Activated CD8-positive, alpha-beta T cell treated with anti-CD3 and anti-CD28 coated beads, Interleukin-2, amount 10 ng/mL, durations not matched to agents 7 days and 5 days (primary cell): ENCODE measurements at places on chromosomes 16 and 17.

GRCh38 chr17:81448950-81449349, 53.7 kb downstream of the BAHCC1 start:
- no peak overlapping the region for H3K27ac ChIP-seq
- H3K4me3 ChIP-seq: no peak overlapping the region
- no peaks in the 10 kb centered on the region for H3K36me3 ChIP-seq
- no peak for DNase-seq

DNA sequence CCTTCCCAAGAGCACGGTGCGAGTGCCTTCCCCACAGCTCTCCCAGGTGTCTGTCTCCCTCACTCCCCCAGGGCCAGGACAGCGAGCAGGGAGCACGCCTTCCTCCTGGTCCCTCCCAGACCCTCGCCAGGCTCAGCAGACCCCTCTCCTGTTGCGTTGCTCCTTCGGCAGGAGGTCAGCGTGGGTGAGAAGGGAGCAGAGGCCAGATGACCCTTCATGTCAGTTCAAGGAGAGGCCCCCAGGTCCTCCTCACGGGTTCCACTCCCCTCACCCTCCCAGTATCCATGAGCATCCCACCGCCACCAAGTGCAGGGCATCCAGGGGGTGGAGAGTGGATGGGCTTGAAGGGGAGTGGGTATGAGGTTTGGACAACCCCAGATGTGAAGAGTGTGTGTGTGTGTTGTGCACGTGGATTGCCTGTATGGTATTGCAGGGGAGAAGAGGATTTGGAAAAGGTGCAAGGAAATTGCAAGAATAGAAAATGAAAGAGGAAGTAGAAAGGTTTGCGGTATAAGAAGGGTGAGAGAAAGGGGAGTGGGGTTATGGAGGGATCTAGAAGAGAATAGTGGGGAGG, 17.7 kb downstream of the SGCA start:
- peak overlapping the region; percentile 79 for H3K27ac ChIP-seq
- no peaks in the 10 kb centered on the region for H3K36me3 ChIP-seq
- peaks cover 24% of the 10 kb centered on the region for H3K4me1 ChIP-seq
- DNase-seq: no peak
- no peaks in the 10 kb centered on the region for H3K27me3 ChIP-seq

- peak overlapping the region; percentile 40 for H3K4me3 ChIP-seq
- no peak overlapping the region for H3K27ac ChIP-seq
These were observed 2.8 kb upstream of the RAB37 start for GRCh38 chr17:74734256-74734655.

GRCh38 chr17:66682283-66682682, 152.6 kb upstream of the CACNG5 start:
- peaks cover 31% of the 10 kb centered on the region for H3K36me3 ChIP-seq
- H3K27me3 ChIP-seq: no peaks in the 10 kb centered on the region

DNA sequence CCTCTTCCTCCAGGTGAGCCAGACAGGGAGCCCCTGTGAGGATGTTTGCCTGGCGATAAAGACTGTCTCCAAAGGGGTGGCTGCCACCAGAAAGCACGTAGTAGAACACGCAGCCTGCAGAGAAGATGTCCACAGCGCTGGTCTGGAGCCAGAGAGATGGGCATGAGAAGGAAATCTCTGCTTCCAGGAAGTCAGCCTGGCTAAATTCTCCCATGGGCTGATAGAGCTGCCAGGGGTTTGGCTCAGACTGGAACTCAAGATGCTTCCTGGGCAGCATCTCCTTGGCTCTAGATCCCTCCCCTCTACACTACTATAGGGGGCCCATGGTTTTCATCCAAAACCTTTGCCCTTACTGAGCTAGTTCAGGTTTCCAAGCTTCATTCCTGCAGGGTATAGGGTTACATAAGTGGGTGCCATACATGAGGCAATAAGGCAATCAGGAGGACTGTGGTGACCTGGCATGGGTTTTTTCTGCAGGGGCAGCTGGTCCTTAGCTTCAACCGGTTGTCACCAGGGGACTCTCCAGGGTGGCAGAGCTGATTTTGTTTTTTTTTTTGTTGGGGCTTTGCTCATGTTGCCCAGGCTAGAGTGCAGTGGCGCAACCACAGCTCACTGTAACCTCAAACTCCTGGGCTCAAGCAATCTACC, 13.6 kb downstream of the PLK1 start:
- no peak overlapping the region for H3K27ac ChIP-seq
- H3K36me3 ChIP-seq: peaks cover 45% of the 10 kb centered on the region
- no peaks in the 10 kb centered on the region for H3K27me3 ChIP-seq
- H3K4me1 ChIP-seq: peaks cover 8% of the 10 kb centered on the region

DNA sequence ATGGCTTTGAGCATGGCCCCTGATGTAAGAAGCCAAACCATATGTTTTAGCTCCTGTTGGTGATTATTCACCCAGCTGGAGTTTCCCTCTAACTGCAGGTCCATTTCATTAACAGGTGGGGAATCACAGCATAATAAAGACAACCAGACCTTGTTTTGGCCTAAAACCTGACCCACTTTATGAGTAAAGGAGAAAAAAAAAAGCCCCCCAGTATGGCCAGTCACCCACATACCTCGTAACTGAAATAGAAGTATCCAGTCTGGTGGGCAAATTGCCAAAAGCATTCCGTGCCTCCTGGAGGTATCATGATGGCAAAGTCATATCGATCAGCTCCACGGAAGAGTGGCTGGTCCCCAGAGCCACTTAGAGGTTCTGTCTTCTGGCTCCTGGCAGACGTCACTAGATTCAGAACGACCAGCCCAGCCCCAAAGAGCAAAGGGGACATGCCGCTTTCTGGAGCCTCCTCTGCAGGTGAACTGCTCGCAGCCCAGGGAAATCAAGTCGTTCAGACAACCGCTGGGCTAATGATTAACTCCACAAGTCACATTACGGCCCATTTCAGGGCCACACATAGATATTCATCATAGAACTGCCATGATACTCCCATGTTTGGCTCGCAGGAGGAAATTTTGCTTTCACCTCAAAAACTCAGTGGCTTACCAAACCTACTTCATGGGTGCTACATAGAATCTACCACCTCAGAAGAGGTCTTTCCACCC, at the start of gene TMED6:
Gene TMED6 (minus strand): TSS at position 478 of the 719 bp plus-strand sequence. CDS start 33 bp downstream, at position 445.
- no peaks in the 10 kb centered on the region for H3K4me1 ChIP-seq
- no peak within 1 kb of the TSS for H3K27ac ChIP-seq
- peaks cover 34% of the 10 kb centered on the region for H3K36me3 ChIP-seq
- no peak within 1 kb of the TSS for H3K4me3 ChIP-seq
- DNase-seq: no peak

DNA sequence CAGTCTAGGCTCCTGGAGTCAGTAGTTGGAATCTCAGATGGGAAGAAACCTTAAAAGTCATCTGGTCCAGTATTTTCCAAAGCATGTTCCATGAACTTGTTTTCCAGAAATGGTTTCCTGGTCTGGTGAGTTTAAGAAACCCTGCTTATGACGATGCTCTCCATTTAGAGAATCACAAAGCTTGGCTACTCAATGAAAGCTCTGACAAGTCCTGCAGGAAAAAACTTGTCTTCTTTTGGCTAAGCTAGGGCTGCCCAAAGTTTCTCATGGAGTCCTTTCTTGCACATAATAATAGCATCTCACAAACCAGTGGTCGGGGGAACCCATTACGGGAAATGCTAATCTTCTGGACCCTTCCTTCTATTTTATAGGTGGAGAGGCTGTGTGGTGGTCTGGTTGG, 5.5 kb upstream of the NKD1 start:
- DNase-seq: no peak
- H3K27me3 ChIP-seq: peaks cover 64% of the 10 kb centered on the region
- H3K4me3 ChIP-seq: no peak overlapping the region
- H3K4me1 ChIP-seq: peaks cover 6% of the 10 kb centered on the region
- peaks cover 7% of the 10 kb centered on the region for H3K36me3 ChIP-seq
